ENCODE measurements at places on chromosomes 13 and 19. TPM values are rescaled to one million over a fixed set of nuclear protein-coding genes. Genes with fewer than 3 reads are reported as not detected.

The MTMR6 gene
- 8.4 TPM for total RNA-seq

The NTF4 gene
- 3.1 TPM for total RNA-seq

- no peak overlapping the region for H3K4me3 ChIP-seq
- H3K36me3 ChIP-seq: peaks cover 4% of the 10 kb centered on the region
- no peak overlapping the region for H3K27ac ChIP-seq
- H3K27me3 ChIP-seq: no peaks in the 10 kb centered on the region
- no peaks in the 10 kb centered on the region for H3K4me1 ChIP-seq
- DNase-seq: no peak
Measured at GRCh38 chr13:110699148-110700145, 6.5 kb downstream of the CARS2 start.

- H3K4me3 ChIP-seq: no peak overlapping the region
- H3K27ac ChIP-seq: no peak overlapping the region
- H3K36me3 ChIP-seq: no peaks in the 10 kb centered on the region
Measured at GRCh38 chr13:91312324-91312723, 35.2 kb upstream of the MIR17HG start.

- H3K36me3 ChIP-seq: no peaks in the 10 kb centered on the region
- DNase-seq: no peak
- H3K27me3 ChIP-seq: no peaks in the 10 kb centered on the region
- H3K4me1 ChIP-seq: peaks cover 4% of the 10 kb centered on the region
Measured at GRCh38 chr13:36030670-36031331, 100.4 kb downstream of the DCLK1 start.

- no peaks in the 10 kb centered on the region for H3K36me3 ChIP-seq
- no peak overlapping the region for H3K4me3 ChIP-seq
- H3K27ac ChIP-seq: no peak overlapping the region
- DNase-seq: no peak
- no peaks in the 10 kb centered on the region for H3K4me1 ChIP-seq
- H3K27me3 ChIP-seq: no peaks in the 10 kb centered on the region
Measured at GRCh38 chr13:36552334-36552733, 120.0 kb downstream of the CCNA1 start.
